AG08396 (cell line): ENCODE measurements at places on chromosomes 2 and 18.
A peak's percentile ranks its signal among the peaks of the same experiment; 100 is the strongest.

GRCh38 chr18:13563390-13563805, 163.0 kb downstream of the FAM210A start:
- no peak for DNase-seq

DNA sequence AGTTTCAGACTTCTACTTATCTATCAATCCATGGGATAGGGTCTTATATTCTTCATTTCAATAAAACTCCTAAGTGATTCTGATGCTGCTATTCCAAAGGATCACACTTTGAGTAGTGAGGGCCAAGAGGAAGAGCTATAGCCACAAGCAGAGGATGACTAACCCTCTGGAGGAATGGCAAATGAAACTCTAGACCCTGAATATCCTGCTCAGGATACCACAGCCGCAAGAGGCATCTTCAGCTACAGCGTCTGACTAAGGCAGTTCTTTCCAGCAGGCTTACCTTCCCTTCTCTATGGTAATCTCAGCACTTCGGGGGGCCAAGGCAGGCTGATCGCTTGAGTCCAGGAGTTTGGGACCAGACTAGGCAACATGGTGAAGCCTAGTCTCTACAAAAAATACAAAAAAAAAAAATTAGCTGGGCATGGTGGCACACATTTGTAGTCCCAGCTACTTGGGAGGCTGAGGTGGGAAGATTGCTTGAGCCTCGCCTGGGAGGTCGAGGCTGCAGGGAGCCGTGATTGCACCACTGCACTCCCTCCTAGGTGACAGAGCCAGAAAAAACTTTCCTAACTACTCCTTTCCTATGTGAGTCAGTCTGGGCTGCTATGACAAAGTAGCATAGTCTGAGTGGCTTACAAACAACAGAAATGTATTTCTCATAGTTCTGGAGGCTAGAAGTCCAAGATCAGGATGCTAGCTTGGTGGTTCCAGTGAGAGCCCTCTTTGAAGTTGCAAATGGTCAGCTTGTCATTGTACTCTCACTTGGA, 371.9 kb downstream of the IRS1 start:
- peak; percentile 60 for DNase-seq

- no peak for DNase-seq
These were observed 7.7 kb downstream of the PSD4 start for GRCh38 chr2:113181258-113182051.

GRCh38 chr2:222102575-222103349, 196.0 kb downstream of the PAX3 start:
- no peak for DNase-seq

DNA sequence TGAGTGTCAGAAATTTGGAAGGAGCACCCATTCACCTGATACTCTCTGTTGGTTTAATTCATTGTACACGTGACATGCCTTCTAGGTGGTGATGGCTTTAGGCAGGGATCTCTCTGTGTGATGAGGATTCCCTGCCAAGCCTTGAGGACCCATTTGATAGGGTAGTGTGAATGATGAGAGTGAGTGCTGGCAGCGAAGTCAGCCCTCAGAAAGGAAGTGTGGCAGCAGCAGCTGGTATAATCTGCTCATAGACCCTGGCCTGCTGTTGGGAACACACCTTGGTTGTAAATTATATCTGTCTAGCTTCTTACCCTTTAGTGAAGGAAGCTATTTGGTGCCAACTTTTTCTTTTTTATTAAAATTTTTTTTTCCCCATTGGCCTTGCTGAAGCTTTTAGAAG, 164.5 kb downstream of the HAUS1 start:
- DNase-seq = no peak

GRCh38 chr2:107473150-107473549, 353.5 kb upstream of the RGPD4 start:
- DNase-seq = no peak

DNA sequence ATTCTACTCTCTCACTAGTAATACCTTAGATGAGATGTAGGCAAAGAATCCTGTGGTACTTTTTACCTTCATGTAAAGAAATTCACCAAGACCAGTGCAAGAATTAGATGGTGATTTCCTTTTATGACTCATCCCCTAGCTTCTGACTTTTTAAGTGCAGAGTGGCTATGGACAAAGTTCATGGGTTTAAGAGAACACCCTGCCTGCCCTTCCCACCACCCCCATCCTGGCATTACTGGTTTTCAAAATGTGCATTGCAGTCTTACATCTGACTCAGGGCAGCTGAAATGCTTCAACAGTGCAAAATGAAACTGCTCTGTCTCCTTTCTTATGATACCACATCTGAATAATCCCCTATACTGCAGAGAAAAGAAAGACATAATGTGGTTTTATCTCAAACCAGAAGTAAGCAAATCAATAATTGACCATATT, 22.6 kb downstream of the MAIP1 start:
- peak; percentile 27 for DNase-seq

DNA sequence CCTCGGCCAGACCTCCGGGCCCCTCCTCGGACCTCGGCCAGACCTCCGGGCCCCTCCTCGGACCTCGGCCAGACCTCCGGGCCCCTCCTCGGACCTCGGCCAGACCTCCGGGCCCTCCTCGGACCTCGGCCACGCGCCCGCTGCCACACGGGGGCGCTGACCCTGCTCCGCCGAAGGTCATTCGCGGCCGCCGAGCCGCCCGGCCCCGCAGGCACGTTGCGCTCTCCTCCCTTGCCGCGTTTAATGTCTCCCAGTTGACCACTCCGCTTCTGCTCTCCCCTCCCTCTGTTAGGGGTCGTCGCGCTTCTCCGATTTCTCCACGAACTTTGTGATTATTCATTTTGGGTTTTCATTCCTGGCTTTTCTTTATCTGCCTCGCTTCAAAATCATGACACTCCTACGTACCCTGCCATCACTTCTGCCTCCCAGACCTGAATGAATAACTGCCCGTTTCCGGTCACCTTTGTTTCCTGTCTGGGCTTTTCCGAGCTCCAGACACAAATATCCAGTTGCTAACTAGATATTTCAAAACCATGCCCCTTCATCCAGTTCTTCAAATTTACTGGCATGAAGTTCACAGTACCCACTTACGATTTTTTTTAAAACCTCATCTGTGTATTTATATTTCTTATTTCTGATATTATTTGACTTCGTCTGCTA, 14.8 kb upstream of the COLEC12 start:
- DNase-seq = no peak

DNA sequence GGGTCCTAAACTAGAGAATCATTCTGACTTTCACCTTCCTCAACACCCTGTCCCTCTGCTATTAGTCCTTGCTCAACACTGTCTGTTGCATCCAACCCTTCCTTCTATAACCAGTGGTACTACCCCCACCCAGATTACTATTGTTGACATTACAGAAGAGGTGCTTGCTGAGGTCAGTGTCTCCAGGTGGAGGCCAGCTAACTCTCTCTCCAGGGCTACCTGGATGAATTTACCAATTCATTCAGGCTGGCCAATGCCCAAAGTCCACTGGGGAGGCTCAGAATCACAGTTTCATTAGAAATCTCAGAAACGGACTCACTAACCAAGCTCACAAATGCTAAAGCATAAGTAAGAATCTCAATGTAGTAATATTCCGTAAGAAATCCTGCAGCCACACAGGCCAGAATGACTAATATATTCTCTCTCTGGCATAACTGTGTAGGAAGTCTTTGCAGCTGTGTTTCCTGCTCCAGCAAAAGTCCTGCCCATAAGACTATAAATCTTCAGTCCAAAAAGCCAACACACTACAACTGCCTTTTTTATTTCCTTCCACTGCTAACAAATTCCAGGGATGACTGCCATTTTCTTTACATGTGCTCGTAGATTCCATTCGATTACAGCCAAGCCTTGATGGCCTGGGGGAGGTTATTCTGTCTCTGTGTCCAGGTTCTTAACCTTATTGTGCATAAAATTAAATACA, 10.0 kb upstream of the TTR start:
- DNase-seq = no peak

DNA sequence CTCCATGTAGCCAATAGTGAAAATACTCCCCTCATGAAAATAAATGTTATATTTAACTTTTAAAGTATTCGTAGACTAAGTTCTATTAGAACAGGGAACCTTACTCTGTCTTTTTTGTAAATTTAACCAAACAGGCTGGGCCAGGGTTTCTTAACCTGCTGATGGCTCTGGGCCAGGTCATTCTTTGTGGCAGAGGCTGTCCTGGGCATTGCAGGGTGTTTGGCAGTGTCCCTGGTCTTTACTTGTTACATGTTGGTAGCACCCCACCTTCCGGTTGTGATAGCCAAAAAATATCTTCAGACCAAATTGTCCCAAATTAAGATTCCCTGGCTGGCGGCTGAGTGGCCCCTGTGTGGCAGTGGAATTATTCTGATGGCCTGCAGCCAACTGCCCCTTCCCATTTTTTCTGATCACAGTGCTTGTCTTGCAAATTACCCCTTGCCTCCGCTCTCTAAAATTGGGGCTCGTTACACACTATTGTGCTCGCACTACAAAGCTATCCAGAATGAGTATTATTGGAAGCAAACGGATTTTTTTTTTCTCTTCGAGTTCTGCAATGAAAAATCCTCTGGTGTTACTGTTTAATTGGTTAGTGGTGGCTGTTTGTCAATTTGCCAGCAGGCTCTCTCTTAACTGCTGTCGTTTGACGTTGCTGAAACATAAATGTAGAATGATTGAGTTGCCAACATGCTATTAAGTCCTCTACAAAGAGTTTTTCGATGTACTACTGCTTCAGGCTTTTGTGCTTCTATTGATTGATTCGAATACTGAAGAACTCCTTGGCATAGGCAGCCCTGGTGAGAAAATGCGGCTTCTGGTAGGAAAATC, 216.9 kb downstream of the SH3RF3 start:
- no peak for DNase-seq

GRCh38 chr2:234880551-234881211, 71.1 kb upstream of the SH3BP4 start:
- peak; percentile 47 for DNase-seq

- DNase-seq = no peak
These were observed 6.3 kb upstream of the ECEL1 start for GRCh38 chr2:232493701-232494474.

DNA sequence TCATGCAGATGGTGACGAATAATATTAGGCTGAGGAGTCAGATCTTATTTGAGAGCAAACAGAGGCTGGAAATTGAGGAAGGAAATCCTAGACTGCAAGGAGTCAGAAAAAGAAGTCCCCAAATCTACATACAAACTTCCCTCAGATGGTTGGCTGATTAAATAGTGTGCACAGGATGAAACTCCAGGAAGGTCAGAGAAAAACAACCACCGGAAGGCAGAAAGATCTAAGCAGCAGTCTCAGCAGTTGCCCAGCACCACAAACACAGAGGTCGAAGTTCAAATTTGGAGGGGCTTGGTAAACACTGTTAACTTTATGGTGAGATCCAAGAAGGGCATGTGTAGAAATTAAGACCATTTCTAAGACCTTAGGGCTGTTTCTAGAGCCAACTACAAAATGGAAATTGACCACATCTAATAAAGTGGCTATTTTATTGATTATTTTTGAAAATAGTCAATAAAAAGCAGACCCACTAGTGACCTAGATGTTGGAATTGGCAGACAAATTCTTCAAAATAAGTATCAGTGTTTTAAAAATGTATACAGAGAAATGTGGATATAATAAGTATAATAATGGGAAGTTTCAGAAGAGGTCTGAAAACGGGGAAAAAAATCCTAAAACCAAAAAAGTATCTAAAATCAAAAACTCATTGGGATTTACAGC, 134.8 kb downstream of the GALNT1 start:
- DNase-seq = no peak

DNA sequence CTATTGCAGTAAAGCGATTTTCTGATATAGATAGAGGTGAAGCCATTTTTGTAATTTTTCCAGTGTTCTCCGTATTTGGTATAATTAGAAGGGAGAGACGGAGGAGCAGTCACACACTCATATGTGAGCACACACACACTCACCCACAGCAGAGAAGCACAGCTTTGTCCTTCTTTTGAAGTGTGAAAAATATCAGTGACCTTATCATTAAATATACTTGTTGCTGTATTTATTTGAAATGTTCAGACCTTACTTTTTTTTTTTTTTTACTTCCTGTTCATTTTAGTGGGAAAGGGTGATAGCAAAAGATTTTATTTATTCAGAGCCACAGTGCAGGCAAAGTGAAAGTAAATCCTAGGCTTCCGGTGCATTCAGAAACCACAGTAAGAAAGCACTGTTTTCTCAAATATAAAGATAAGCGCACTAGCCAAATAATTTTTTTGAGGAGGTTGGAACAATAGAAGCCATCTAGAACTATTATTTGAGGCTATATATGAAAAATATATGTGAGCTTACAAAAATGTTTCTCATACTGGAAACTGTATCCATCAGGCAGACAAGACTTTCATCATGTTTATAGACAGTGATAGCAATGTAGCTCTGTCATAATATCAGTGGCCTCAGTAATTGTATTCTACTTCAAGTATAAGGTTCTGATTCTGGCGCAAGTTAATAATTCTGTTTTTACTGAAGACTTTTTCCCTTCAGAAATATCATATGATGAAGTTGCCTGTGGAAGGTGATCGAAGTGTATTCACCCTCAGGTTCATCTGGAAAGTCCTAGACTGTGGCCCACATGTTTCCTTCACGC, 37.2 kb downstream of the TSHZ1 start:
- peak; percentile 51 for DNase-seq

GRCh38 chr2:188974164-188974563, at the start of gene COL3A1:
Gene COL3A1, plus strand, starts transcription at chr2:188974373. Its CDS starts 117 bp downstream, at chr2:188974490.
- DNase-seq = peak; percentile 26

GRCh38 chr18:23570912-23571504, 15.3 kb downstream of the NPC1 start:
- no peak for DNase-seq

DNA sequence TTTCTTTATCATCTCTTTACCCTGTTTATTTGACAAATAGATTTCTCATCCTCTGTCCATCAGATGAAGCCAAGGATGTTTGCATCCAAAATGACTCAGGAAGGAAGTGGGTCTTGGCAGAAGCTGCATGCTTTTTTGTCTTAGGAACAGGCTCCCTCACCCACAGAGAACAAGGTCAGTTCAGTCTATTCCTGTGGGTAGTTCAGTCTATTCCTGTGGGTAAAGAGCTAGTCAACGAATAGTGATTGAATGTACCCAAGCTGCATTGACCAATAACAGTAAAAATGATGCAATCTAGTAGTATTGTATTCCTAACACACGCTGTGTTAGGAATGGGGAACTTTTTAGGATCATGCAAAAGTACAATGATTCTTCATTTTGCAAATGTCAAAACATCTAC, 290.8 kb upstream of the TANK start:
- peak; percentile 76 for DNase-seq

DNA sequence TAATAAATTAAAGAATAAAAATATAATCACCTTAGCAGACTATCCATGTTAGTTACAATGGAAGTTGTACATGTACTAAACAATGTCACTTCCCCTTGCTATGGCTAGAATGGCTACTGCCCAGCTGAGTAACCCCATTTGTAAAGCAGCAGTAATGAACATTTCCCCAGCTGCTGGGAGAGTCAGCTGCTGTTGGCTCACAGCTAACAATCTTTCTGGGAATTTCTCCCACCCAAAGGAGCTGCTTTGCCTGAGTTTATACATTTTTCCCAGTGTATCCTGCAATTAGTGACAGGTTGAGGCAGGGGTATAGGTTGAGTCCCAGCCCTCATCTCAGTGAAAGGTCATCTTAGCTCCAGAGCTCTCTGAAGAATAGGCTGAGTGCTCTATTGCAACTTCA, 665.6 kb upstream of the KLHL29 start:
- no peak for DNase-seq
